ENCODE measurements at places on chromosomes 6 and 20.

- DNase-seq: no peak
Measured at GRCh38 chr6:129212081-129212480, 329.1 kb downstream of the LAMA2 start.

GRCh38 chr6:4591218-4591617 is 185.0 kb upstream of the CDYL start:
- DNase-seq: no peak

GRCh38 chr6:137810554-137811120 is 56.4 kb upstream of the TNFAIP3 start:
- no peak for DNase-seq

DNA sequence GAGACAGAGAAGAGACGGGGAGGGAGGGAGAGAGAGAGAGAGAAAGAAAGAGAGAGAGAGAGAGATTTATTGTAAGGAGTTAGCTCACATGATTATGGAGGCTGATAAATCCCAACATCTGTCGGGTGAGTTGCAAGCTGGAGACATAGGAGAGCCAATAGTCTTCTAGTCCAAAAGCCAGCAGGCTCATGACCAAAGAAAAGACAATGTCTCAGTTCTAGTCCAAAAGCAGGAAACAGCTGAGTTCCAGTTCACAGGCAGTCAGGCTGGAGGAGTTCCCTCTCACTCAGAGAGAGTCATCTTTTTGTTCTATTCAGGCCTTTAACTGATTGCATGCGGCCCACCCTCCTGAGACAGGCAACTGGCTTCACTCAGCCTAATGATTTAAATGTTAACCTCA is 416.6 kb downstream of the PREX1 start:
- DNase-seq: no peak

GRCh38 chr6:118367314-118367713 is 180.8 kb upstream of the PLN start:
- no peak for DNase-seq

- DNase-seq: no peak
Measured at GRCh38 chr20:48558906-48559305, 268.9 kb downstream of the PREX1 start.

DNA sequence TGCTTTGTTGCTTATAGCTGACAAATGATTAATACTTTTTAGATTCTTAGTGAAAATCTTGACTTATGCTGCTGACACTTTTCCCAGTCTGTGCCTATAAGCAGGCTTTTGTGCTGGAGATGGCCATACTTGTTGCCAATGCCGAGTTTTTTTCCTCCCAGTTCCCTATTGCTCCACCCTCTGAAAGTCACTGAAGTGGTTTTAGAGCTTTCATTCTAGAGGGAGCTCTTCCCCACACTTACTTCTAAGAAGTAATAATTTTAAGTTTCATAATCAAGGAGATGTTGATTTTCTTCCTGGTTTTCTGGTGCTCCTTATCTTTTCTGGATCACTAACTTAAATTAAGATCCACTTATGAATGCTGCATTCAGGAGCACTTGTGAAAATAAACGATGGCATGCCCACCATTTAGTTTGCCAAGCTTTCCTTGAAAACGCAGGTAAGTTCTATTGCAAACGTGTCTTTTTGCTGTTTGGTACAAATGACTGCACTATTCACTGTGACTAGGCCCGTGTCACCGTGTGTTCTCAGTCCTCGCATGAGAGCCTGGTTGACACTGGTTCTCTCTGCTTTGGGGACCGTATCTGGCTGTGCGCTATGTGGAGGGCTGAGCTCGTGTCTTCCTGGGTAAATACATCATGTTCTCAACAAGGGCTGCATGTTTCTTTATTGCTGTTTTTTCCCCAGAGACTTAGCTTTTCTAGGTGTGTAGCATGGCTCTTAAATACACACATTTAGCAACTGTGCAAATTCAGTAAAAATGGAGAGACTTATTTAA is 50.2 kb downstream of the GFRA4 start:
- no peak for DNase-seq

GRCh38 chr6:157187182-157188083 is 135.9 kb downstream of the TMEM242 start:
- DNase-seq: no peak
